Omental fat pad (tissue), 4 donors: ENCODE measurements at places on chromosomes 11 and 22. TPM values are rescaled to one million over a fixed set of nuclear protein-coding genes. Genes with fewer than 3 reads are reported as not detected.

Gene GSTT2B
- total RNA-seq: 7.7 TPM

Gene LRRC32
- 222 TPM for total RNA-seq

Gene OR8D4
- not detected for total RNA-seq

Gene PIWIL4
- total RNA-seq: 2.8 TPM

Gene SCGB1D2
- not detected for total RNA-seq

Gene MS4A3
- total RNA-seq: not detected

Gene SYCE3
- not detected for total RNA-seq

GRCh38 chr22:39937906-39938305, 22.3 kb upstream of the TMA7B start:
- DNase-seq: no peak

DNA sequence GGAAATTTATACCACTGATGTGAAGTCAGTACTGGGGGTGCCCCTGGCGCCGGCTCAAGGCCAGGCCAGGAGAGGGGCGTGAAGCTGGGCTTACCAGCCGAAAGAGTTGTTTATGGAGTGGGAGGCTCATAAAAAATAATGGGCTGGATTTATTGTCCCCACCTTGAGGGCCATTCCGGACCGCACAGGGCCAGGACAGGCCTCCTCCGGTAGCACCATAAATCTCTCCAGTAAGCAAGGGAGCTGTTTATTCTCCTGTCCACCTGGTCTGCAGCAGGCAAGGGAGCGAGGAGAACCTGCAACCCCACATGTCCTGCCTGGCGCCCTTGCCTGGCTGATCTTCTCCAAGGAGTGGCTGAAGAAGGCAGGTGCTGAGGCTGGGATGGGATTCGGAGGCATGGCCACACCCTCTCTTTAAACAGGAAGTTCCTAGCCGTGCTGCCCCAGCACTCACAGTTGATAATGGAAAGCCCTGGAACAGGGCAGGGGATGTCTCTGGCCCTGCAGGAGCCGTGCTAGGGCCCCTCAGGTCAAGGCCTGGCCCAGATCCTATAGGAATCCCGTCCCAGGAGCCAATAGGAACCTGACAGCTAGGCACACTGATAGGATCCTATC, 65.1 kb downstream of the SCUBE1 start:
- no peak for DNase-seq

DNA sequence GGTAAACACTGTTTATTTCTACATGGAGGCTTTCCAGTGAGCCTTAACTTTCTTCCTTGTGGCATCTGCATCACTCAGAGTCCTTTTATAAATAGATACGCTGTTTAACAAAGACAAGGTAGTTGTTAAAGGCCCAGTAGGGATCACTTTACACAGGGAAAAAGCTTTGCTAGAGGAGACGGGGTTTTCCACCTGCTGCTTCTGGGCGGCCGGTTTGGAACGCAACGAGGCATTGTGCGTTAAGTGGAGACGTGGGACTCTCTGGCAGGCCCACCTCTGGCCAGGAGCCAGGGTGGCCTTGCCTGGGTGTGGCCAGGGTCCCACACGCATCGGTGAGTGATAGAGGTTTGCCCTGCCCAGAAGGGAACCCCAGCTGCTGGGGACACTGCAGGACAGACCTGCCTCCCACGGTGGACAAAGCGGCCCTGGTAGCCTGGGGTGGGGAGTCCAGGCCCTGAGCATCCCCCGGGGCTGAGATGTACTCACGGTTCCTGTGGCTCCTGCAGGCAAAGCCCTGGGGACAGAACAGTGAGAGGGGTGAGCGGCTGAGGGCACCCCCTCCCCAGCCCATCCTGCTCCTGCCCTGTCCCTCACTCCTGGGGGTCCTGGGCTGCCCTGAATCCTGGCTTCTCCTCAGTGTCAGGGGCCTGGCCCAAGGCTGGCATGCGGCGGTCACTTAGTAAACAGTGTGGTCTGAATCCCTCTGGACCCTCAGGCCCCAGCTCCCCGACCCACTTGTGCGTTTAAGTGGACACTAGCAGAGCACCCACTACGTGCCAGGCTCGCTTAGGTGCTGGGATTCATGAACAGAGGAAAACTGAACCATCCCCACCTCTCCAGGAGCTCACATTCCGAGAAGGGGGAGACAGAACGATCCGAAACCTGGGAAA, 4.2 kb downstream of the IL17REL start:
- DNase-seq: no peak

DNA sequence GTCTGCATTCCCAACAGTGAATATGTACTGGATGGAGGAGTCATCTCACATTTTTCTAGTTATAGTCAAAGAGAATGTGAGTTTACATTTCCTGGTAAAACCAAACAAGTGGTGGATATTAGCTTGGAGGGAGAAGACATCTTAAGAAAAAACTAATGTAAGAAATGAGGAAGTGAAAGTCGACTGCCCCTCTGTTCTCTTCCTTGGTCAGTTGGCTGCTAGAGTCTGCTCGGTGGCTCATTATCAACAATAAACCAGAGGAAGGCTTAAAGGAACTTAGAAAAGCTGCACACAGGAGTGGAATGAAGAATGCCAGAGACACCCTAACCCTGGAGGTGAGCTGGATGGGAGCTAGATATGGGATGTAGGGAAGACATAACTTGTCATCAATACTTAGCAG, 5.8 kb downstream of the SLC22A9 start:
- no peak for DNase-seq

- DNase-seq: no peak
Measured at GRCh38 chr11:121207485-121208115, 85.0 kb upstream of the SC5D start.

- DNase-seq: no peak
Measured at GRCh38 chr11:58485961-58486360, 21.9 kb downstream of the OR5B21 start.

- no peak for DNase-seq
Measured at GRCh38 chr11:103898065-103898464, 138.4 kb upstream of the DDI1 start.

DNA sequence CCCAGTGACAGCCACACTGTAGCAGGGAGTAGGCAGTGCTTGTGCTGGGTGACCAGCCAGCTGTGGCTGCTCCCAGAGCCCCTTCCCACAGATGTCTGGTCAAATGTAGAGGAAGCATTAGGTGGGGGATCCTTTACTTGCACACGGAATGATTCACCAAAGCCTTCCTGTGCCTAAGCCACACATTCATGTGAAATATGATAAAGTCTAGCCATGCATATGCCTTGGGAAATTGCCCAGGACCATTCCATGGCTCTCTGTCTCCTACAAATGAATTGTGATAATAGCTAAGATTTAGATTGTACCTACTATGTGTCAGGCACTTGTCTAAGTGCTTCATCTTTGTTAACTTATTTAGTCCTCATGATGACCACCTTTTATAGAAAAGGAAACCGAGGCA, 217.5 kb upstream of the E2F8 start:
- DNase-seq: no peak

DNA sequence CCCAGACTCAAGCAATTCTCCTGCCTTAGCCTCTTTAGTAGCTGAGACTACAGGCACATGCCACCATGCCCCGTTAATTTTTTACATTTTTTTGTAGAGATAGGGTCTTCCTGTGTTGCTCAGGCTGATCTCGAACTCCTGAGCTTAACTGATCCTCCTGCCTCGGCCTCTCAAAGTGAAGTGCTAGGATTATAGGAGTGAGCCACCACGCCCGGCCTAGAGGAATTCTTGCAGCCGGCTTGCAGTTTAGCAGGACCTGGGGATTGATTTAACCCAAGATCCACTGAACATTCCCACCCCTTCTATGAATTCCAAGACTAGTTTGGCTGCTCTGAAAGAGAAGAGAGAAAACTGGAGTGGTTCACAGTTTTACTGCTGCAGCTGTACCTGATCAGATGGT, 63.3 kb upstream of the TNRC6B start:
- no peak for DNase-seq

GRCh38 chr11:118434553-118435289, 1.6 kb upstream of the KMT2A start:
- DNase-seq: no peak

DNA sequence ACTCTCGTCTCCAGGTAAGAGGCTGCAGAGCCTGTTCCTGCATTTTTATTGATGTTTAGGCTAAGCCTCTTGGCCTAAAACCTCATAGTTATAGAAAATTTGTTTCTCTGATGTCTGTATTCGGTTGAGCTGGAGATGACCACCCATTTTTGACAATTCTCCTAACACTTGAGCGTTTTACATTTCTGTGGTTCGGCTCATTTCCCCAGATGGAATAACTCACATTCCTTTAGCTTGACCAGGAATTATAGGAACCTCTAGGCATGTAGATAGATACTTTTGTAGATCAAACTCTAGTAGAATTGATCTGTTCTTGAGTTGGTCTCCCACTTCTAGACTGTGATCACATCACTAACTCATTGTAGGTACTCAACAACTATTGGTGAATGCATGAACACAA, 172.6 kb upstream of the CADM1 start:
- no peak for DNase-seq

DNA sequence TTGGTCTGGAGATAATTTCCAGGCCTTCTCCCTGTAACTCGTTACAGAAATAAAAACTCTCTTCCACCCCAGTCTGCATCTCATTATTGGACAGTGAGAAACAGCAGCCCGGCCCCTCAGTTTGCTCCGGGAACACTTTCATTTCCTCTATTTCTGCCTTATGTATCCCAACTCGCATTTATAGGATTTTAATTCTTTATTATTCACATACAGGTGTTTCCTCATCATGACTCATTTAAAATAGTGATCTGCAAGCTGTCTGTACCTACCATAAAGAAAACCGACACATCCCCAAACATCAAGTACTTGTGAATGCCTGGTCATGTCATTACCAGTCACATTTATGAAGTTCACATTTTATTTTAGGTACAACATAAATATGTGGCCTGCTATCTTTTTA, 42.8 kb downstream of the PIWIL3 start:
- no peak for DNase-seq

DNA sequence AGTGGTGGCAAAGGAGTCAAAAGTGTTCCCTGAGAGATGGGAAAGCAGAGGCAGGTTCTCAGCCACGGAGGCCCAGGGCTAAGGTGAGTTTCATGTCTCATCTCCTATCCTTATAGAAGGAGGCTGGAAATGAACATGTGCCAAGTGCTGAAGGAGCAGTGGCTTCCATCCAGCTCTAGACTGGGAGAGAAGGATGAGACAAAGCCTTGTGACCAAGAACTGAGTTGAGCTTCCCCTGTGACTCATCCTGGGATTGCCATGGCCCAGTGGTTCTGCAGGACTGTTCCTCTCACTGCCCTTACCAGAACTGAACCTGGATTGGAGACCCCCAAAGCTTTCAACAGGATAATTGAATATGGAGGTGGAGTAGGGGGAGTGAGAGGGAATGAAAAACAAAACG, 16.7 kb upstream of the OR9Q1 start:
- DNase-seq: no peak

- no peak for DNase-seq
Measured at GRCh38 chr11:28017816-28018215, 90.1 kb downstream of the KIF18A start.

DNA sequence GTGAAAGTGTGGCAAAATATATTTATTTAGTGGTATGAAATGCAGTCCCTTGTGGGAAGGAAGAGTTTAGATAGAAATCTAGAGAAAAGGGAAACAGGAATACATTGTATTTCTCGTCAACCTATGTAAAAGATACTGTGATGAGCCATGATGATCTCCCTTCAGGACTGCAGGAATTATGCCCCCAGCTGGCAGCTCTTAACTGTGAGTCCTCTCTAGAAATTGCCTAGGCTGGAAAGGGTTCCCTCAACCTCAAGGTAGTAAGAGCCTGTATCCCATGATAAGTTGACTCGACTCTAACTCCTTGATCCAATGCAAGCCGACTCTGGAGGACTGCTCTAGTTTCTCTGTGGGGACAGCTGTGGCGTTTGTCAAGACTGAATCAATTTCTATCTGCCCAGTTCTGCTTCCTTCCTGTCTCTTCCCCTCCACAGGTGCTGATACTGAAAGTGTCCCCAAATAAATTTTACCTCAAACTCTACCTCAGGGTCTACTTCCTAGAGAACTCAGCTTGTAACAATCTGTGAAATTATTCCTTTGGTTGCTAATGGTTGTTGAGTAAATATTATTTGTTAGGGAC, 897.3 kb downstream of the METTL15 start:
- DNase-seq: no peak

DNA sequence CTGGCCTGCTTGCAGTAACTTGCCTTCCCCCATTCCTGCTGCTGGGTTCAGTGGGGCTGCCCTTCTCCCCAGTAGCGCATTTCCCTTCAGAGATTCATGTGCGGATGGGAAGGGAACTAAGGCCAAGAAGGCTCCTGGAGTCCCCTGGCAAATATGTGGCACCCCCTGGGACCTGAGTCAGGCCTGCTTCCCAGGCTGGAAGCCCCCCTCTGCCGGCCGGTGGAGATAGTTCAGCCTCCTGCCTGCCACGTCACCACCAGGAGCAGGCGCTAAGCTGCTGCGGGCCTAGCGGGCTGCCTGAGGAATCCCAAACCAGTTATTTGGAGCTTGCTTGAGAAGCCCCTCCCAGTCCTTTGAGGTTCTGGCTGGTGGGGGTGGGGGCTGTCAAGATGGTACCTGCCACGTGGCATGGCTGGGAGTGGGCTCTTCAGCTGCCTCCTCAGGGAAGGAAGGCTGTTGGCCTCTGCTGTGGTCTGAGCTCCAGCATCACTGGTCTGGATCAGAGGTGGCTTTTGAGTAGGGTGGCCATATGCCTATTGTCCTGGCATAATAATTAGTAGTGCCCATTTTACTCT, 2.0 kb downstream of the SERPINH1 start:
- DNase-seq: no peak

DNA sequence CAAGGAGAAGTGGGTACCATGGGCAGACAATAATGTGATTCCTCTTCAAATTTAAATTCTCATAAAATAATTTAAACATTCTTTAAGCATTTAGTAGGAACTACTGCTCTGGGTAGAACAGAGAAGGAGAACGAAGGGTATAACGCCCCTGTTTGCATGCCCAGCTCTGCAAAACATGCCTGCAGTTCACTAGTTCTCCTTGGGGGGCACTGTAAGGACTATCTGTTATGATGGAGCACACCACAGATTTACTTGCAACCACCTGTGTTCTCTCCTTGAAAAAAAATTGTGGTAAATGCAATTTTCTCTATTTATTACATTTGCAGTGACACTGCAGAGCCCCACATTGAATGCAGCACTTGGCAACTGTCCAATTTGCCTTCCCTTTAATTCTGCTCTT, 100.3 kb downstream of the GUCY1A2 start:
- DNase-seq: no peak

DNA sequence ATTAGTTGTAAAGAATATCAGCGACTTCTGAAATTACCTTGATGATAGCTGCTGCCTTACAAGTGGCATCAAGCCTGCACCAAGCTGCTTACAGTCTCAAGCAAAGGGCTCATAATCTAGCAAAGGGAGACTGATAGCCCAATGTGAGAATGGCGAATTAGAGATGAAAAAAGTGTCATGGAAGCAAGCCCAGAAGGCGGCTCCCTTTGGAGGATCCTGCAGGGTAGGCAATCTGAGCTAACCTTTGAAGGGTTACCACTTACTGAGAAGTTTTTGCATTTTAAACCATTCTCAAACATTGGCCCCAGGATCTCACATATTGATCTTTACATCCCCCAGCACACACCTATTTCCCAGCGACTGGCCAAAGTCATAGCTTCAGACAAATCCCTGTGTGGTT, 18.5 kb downstream of the GAB2 start:
- DNase-seq: no peak

DNA sequence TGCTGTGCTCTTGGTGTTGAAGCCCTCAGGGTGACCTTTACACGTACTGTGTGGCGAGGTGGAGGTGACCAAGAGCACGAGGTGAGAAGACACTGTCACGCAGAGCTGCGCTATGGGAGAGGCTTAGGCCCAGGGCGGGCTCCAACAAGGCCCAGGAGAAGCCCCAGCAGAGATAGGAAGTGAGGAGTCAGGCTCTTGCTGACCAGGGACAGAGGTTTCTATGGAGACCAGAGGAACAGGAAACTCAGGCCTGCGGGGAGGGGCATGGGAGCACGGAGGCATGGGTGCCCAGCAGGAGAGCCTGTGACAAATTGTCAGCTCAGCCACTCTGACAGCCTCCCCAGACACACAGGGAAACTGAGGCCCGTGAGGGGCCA, 15.8 kb downstream of the DGKZ start:
- no peak for DNase-seq
